ENCODE measurements at places on chromosomes 3 and 15.

DNA sequence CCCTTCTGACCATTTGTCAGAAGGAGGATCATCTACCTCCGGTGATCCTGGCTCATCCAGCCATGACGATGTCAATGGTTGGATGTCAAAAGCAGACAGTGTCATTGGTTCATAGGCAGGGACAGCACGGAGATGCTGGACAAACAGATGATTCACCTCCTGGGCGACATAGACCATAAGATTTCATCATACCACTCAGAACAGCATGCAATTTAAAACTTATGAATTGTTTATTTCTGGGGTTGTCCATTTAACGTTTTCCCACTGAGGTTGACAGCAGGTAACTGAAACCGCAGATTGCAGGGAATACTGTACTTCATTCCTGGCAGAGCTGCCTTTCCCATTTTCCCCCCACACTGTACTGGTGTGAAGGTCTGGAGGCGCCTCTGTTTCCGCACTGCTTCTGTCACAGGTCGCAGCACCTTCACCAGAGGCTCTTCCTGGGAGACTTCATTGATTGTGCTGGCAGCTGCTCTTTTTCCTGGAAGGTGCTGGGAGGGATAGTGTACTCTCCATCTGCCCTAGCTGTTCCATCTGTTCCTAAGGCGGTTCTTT, 32.5 kb upstream of the TMOD3 start:
- no peak for DNase-seq

DNA sequence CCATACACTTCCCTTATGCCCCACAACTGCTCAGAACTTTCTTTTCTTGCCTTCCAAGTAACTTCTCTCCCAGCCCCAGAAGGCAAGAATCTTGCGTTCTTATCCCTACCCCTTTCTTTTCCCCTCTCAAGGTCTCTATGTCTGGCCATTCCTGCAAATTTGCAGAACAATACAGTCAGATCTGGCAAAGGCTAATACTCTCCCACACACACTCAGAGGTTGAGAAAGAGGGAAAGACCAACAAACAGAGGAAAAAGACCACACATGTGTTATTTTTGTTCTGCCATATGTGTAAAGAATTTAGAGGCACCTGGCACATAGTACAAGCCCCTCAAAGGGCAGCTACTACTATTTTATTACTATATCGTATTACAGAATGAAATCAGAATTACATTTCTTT, 25.7 kb downstream of the GJD2 start:
- no peak for DNase-seq

DNA sequence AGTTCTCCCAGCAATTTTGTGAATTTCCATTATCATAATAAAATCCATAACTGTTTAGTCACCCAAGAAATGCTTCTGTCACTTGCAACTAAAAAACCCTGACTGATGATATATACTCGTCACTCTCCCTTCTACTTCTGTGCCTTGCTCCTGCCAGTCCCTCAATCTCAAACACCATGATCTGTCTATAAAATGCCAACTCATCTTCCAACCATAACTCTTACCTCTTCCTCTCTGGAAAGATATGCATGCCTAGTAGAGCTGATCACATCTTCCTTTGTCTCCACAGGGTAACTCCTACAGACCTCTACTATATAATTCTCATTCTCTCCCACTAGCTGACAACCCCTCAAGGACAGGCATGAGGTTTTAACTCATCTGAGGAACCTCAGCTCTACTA, 5.2 kb upstream of the VEPH1 start:
- DNase-seq, result no peak

- DNase-seq, result no peak
These were observed 165.4 kb downstream of the CTNNB1 start for GRCh38 chr3:41364736-41365135.

GRCh38 chr3:193599393-193599792, 6.4 kb downstream of the OPA1 start:
- DNase-seq, result no peak

DNA sequence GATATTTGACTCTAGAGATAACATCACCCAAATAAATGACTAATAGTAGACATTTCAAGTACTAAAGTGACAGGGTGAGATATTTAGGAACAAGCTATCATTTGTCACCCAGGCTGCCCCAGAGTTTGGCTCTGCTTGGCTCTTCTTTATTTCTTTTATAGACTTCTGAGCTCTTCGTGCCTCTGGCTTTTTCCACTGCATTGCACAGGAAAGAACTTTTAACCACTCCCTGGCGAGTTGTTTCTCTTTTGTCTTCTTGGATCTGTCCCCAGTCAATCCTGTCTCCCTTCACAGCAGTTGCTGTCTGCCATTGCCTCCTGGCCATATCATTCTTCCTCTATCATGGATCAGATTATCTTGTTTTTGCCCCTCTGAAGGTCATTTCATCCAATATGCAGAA, 339.2 kb upstream of the DCBLD2 start:
- no peak for DNase-seq

- DNase-seq, result no peak
These were observed 364.9 kb downstream of the NR2F2 start for GRCh38 chr15:96695426-96695825.

GRCh38 chr3:160106905-160107861, 118.0 kb upstream of the C3orf80 start:
- DNase-seq, result no peak

DNA sequence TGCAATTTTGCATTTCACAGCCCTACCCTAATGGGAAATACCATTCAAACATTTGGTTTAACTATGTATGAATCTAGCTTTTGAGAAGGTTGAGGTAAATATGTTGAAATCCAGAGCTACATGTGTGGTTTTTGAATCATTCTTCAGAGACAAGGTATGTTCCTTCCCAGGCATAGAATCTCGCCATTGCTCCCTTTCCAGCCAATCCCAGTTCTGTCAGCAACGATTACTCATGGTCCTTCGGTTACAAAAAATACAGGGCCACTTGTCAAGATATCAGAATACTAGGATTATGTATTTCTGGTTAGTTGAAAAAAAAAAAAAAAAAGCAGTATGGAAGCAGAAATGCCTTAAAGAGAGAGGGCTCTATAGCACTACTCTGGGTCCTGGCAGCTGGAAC, 182.4 kb downstream of the RBMS3 start:
- DNase-seq, result no peak

DNA sequence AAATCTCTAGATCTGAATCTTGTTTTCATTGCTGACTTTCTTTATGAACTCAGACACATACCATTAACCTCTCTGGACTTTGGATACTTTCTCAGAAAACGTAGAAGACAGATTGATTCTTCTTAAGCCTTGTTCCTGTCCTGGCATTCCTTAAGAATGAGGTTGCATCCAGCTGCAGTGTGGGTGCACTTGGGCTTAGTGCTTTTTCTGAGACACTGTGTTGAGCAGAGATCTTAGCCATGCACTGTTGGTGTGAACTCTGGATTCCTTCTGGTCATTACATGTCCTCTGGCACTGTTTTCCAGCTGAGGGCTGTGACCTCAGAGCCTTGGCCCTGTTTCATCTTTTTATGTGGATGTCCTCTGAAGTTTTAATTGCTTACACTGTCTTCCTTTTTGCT, 428.3 kb downstream of the CNTN4 start:
- no peak for DNase-seq

GRCh38 chr15:95329362-95329761, 1001.1 kb upstream of the NR2F2 start:
- DNase-seq, result no peak

GRCh38 chr3:151544164-151544548, 83.3 kb upstream of the IGSF10 start:
- DNase-seq, result no peak

All from NCI-H1930 (cell line).